ENCODE measurements at places on chromosomes 16 and 17.

DNA sequence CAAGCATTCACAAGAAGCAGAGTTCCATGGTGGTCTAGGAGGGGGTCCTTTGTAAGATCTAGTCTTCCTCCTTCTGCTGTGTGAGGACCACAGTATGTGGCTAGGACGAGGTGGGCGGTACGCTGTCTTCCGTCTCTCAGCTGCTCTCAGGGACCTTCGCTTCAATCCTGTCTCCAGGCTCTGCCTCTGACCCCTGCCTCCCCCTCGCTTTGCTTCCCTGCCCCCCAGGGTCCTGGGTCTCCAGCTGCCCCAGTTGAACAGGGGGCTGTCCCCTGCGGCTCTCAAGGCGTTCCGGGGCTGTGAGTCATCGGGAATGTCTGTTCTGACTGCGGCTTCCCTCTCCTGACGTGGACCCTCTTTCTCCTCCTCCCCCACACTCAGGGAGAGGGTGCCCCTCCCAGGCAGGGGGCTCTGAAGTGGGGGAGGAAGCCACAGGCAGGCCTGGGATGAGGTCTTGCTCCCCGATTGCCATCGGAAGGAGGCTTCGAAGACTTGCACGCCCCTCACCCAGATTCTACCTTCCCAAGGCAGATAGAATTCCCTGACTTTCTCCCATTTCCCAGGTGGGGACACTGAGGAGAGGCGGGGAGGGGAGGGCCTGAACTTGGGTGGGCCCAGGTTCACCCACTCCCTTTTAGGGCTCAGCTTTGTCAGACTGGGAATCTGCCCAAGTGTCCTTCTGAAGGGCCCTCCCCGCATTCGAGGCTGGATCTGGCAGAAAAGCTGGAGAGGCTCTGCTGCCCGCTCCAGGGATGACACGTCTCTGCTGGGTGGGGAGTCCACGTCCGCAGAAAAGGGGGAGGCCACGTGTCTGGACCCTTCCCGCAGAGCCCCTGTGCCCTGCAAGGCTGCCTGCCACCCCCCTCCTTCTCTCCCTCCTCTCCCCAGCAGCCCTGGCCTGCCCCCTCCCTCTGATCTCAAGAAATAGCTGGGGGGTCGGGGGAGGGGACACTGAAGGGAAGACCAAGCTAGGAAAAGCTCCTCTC is 9.1 kb upstream of the COL1A1 start:
- no peak for DNase-seq

DNA sequence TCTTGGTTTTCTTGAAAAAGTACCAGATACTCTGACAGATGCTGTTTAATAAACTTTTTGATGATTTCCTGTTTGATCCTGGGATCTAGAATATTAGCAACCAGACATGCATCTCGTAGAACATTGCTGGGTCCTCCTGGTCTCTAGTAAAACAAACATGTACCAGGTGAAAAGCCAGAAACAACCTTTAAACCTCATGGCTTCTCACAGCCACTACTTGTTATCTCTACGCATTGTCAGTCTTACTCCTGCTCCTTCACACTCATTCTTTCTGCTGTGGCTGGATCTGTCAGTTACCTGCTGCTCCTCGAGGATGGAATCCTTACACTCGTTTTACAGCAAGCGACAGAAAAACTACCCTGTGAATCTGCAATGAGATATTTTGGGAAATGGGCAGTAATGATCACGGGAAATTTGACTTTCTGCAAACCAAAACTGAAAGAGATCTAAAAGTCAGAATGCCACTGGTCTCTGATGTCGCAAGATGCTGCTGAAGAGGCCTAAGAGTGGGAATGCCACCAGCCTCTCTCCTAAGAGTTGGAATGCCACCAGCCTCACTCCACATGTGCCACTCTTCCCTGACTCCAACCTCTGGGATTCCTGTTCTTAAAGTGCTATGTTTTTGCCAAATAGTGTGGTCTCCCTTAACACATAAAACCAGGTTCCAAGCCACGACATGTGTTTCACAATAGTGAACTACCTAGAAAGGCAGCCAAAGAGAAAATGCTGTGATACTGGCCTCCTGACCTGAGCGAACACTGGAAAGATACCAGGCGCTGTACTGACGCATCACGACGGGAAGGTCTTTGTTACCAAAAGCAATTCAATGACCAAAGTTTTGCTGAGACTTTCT is 86.3 kb downstream of the VPS53 start:
- no peak for DNase-seq

GRCh38 chr17:49616086-49616485 is 40.4 kb downstream of the NXPH3 start:
- no peak for DNase-seq

- peak; percentile 3 for DNase-seq
Measured at GRCh38 chr16:58127033-58127556, 2.1 kb downstream of the CFAP20 start.

GRCh38 chr16:48963901-48964615 is 317.6 kb downstream of the CBLN1 start:
- no peak for DNase-seq

Measured in NCI-H526 treated with DMSO at 0.1 percent for 48 hours (cell line).